ENCODE measurements at places on chromosomes 7 and 10.

GRCh38 chr7:126533715-126534114, 719.0 kb downstream of the GRM8 start:
- DNase-seq = no peak

DNA sequence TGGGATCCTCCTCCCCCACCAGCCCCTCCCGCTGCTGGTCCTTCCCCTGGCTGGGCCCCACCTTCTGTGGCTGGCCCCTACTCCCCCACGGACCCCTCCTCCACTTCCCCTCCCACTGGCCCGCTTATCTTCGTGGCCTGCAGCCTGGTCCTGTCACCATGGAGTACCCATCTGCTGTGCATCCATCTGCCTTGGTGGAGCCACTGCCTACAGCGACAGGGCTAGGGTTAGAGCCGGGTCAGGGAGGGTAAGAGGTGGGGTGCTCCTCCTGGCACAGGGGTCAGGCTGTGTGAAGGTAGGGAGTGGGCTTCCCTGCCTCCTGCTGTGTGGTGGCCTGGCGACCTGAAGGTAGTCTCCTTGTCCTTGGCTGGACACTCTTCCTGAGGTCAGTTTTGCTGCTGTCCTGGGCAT, 5.2 kb downstream of the ADCY1 start:
- no peak for DNase-seq

GRCh38 chr10:112227331-112227987, 43.9 kb upstream of the GPAM start:
- DNase-seq = no peak

DNA sequence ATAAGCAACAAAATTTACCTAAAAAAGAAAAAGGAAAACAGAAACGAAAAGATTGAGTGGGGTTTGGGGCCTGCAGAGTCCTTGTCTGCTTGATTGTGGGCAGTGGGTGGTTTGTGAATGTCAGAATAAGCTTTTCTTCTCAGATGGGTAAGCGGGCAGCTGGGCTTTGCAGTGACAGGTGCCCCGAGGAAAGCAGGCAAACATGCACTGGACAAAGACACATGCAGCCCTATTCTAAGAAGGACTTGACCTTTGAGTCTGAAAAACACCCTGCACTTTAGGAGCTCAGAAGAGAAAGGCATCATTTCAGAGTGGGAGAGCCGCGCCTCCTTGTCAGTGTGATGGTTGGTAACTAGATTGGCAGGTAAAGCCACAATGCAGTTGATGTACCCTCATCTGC, 562.7 kb downstream of the PTPRN2 start:
- no peak for DNase-seq

DNA sequence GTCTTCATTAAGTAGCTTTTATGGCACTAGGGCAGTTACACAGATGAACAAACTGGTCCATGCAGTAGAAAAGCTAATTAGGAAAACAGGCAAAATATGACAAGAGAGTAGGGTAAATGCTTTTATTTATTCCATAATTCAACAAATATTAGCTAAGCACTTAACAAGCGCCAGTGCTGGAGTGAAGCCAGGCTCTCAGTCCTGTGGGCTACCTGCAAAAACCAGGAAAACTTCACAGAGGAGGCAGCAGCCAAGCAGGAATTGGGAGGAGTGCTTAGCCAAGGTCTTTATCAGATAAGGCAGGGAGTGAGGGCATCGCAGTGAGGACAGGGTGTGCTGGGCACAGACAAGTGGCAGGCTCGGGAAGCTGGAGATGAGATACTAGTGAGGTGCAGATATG, 4.9 kb upstream of the KAT6B start:
- no peak for DNase-seq

- no peak for DNase-seq
Measured at GRCh38 chr7:2477447-2478398, 1.5 kb upstream of the GRIFIN start.

DNA sequence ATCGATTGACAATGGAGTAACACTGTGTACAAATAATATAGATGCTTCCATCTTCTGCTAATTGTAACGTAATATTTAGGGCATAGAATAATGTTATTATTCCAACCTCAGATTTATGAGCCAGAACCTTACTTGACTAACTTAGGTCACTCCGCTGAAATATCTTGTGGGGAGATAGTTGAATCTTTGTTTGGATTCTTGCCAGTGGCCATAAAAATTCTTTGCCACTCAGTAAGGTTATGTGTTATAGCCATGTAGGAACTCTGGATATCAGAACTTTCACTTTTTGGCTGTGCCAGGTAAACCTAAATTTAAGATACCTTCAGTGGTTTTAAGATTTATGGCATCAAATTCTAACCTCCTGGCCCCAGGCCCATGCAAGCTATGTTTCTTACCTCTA, 197.6 kb downstream of the WDR11 start:
- no peak for DNase-seq

GRCh38 chr10:114102256-114102655, 58.6 kb downstream of the ADRB1 start:
- no peak for DNase-seq

DNA sequence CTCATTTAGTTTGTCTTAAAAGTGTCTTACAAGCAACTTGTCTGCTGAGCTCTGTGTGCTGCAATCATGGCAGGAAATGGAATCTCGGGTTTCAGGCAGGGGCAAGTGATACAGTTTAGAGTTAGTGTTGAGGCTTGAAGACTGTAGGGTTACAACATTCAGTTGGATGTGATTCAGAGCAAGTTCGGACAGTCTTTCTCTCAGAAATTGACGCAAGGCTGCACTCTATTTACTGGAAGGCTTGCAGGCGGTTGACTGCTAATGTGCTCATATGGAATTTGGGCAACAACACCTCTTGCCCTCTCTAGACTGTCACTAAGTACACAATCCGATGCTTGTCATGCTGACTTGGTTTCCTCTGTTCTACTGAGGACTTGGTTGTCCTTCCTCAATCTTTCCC, 161.7 kb upstream of the BMPER start:
- DNase-seq = no peak

- no peak for DNase-seq
Measured at GRCh38 chr7:39754326-39755120, 131.2 kb downstream of the RALA start.

DNA sequence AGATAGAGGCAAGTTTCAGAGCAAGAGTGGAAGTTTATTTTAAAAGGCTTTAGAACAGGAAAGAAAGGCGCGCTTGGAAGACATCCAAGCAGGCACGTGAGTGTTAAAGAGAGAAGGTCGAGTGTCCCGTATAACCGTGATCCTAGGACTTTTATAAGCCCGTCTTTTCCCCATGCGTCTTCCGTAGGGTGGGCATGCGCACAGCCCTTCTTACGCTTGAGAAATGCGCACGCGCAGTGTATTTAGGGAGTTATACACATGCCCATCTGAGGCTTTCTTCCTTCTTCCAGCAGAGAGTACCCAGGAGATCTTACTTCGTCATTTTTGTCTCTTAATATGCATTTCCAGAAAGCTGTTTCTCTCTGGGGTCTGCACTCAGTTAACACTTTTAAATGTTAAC, 52.4 kb downstream of the CALD1 start:
- no peak for DNase-seq

- DNase-seq = no peak
Measured at GRCh38 chr7:84368122-84368521, 173.5 kb upstream of the SEMA3A start.

GRCh38 chr10:44982114-44982460, 3.5 kb upstream of the DEPP1 start:
- DNase-seq = no peak

- DNase-seq = no peak
Measured at GRCh38 chr10:9577746-9578145, 1439.9 kb upstream of the CELF2 start.

GRCh38 chr10:33835556-33835955, 501.1 kb upstream of the NRP1 start:
- DNase-seq = no peak

DNA sequence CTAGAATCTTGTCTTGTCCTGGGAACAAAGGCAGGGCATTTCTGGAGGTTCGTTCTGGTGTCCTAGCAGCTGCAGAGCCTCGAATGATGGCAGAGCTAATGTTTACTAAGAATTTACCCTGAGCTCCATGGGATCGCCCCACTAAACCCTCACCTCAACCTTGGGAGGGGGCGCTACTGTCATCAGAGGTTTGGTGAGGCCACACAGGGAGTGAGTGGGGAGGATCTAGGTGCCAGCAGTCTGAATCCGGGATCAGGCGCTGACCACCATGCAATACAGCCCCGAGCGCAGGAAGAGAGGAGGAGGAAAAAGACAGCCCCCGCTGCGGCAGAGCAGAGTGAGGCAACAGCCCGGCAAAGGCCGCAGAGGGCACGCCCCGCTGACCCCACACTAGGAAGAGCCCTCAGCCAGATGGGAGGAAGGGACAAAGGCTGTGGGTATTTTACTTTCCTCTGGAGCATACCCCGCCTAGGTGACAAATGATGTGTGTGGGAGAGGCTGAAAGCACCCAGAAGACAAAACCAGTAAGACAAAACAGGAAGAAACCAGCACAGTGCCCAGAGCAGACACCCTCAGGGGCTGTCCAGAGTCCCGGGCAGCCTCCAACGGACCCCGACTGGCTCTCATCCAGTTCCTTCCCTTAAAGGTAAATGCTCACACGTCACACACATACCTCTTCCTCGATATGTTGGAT, 103.5 kb downstream of the FAM53B start:
- no peak for DNase-seq

- no peak for DNase-seq
Measured at GRCh38 chr7:132708470-132708869, 132.2 kb upstream of the PLXNA4 start.

DNA sequence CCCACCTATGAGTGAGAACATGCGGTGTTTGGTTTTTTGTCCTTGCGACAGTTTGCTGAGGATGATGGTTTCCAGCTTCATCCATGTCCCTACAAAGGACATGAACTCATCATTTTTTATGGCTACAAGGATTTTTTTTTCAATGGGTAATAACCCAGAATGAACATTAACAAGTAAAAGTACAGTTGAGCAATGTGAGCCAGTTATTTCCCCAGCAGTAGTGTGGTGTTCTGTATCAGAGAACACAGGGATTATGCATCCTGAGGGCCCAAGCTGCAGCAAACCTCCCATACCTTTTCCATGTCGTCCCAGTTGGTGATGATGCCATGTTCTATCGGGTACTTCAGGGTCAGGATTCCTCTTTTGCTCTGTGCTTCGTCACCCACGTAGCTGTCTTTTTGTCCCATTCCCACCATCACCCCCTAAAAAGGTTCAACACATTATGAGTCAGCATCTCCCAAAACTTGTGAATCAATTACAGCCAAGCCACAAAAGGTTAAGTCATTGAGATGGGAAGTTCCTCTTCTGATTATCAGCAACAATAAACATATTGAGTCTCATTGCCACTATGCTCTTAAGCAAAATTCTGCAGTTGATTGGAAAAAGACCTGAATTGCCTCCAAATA, 5.5 kb downstream of the ACTA2 start:
- DNase-seq = no peak

GRCh38 chr10:11205030-11205772, 187.5 kb downstream of the CELF2 start:
- no peak for DNase-seq

GRCh38 chr7:102473271-102473991, 5.3 kb downstream of the POLR2J start:
- DNase-seq = no peak

DNA sequence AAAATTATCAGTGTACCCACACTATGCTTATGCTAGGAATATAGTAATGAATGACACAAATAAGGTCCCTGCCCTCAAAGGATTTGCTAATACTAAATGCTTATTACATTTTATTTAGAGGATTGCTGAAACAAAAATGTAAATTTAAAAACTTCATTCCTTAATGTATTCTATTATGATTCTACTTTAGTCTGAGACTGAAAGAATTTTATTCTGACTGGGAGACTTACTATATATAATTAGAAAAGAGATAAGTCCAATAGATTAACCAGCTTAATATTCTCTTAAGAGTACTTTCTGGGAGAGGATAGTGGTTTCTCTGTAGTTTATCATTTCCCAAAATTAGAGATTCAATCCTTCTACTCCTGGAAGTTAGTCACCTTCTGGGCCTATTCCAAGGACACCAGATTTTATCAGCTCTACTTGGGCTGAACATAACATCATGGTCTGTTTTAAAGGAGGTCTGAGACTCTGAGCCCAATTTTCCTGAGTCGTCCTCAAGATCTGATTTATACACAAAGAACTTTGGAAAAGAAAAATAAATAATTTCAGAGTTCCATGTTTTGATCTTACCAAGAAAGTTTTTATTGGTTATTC, 41.1 kb downstream of the ASZ1 start:
- DNase-seq = no peak

DNA sequence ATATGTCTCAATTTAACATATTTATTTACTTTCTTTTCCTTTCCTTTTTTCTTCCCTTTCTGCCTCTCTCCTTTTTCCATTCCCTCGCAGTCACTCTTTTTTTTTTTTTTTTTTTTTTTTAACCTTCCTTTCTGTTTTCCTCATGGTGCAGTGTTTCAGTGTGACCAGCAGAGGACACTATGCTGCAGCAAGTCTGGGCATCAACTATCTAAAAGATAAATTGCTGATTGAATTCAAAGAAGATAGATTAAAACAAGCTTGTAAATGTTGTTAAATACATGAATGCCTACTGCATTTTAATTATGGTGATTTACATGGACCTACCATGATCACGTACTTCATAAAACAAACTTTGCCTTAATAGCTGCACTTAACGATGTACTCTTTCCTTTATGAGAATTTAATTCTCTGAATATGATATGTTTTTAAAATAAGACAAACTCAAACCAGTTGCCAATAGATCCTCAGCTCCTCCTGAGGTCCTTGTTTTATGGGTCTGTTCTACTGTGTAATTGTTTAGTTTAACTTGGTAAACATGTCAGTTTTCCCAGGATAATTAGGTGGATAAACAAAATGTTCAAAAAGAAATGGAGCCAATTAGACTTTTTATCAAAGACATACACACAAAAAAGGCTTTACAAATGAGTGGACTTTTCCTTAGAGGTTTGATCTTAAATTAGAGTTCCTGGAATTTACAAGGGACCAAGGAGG, 101.0 kb upstream of the AGR3 start:
- peak; percentile 25 for DNase-seq

GRCh38 chr7:40520986-40521738, 386.4 kb downstream of the SUGCT start:
- no peak for DNase-seq

- DNase-seq = no peak
Measured at GRCh38 chr10:103632247-103632642, 138.7 kb downstream of the NEURL1 start.

GRCh38 chr7:112881-113280, 79.5 kb upstream of the FAM20C start:
- no peak for DNase-seq

DNA sequence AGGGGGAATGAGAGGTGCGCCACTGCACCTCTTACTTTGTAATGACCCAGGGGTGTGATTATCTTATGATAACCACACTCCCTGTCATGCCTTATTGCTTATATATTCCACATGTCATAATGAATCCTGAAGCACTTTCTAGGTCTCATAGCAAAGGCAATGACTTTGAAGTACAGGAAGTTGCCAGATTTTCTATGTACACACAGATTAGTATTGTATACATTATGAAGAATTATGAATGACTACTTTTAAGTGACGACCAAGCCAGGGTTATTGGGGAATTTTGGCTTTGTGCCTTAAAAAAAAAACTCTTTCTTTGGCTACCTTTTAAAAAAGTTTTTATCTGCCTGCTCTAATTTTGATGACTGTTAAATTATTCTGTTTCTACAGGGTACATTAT, 269.6 kb downstream of the MDFIC start:
- DNase-seq = no peak
